Activated naive CD8-positive, alpha-beta T cell treated with anti-CD3 and anti-CD28 coated beads, Interleukin-2, amount 10 ng/mL, durations not matched to agents 7 days and 5 days (primary cell): ENCODE measurements at places on chromosomes 2 and 18. TPM values are rescaled to one million over a fixed set of nuclear protein-coding genes. Genes with fewer than 3 reads are reported as not detected.

DNA sequence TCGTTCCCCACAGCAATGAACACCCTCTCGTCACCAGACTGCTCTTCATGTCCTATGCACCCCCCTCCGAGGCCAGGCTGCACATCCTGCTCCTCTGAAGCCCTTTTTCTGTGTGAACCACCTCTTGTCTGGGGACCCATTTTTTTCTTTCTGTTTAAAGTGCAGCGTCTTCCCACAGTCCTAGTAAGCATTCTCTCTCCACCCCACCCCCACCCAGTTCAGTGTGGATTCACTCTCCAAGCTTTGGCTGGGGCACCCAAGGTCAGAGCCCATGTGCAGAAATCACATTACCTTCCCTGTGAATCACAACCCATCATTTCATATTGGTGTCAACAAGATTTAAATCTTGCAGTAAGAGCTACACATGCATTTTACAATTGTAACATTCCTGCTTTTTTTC lies 26.4 kb upstream of the PKDCC start:
- DNase-seq = no peak

PRLH gene
- total RNA-seq = not detected

TNS1 gene
- total RNA-seq = 15.1 TPM

VIT gene
- total RNA-seq = not detected

PROKR1 gene
- not detected for total RNA-seq

CPLX4 gene
- not detected for total RNA-seq

- no peak for DNase-seq
Measured at GRCh38 chr2:206597717-206598218, 44.5 kb upstream of the FAM237A start.

KCTD1 gene
- total RNA-seq = 4.1 TPM

TMEM178A gene
- total RNA-seq = 0.23 TPM

IL36G gene
- total RNA-seq = not detected

DNA sequence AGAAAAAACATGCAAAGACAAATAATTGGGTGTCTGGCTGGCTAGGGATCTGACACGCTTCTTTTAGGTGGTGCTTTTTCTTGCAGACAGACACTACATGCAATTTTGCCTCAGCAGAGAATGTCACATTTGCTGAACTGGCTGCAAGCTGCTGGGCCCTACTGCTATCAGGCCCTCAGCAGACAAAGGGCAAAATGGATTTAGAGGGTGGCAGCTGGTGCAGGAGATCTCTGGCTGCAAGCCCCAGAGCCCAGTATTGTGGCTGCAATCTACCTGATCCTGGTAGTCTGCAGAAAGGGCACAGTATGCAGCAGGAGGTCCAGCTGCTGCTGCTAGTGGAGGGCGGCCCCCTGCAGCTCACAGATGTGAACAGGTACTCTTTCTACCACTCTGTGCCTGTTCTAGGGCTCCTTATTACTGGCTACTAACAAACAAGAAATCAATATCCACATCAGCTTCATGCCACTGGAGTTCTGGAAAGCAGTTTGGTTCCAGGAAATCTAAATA lies 796.7 kb upstream of the CELF4 start:
- DNase-seq = no peak

ATP5F1A gene
- 285 TPM for total RNA-seq

DNA sequence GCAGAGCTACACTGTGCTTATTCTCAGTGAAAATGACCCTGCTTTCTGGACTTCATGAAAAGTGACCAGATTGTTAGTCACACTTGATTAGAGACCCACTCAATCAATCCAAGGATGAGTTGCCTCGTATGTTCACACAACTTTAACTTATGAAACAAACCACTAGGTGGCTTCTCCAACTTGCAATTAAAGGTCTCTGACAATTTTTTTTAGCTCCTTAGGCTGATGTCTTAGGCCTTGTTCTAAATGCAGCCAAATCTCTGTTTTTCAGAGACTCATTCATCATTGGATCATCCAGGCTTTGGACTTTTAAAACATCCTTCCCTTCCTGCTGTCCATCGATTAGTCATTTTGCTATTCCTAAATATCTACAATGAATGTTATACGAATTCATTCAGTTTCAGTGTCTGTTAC lies 63.4 kb downstream of the MREG start:
- no peak for DNase-seq

DNA sequence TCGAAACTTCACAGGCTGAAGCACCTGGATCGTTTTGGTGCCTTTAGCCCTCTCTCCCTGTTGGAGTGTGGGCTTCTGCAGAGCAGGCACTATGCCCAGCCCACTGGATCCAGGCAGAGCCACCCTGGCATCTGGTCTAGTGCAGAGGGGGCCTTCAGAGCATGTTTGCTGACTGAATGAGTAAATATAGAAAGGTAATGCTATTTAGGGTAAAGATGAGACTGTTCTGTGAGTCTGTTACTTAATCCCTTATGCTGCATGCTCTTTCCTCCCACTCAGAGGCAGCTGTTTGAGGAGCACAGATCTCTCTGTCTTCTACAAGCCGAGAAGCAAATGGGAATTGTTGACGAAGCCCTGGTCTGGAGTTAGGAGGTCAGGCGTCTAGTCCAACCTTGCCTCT lies 130.2 kb downstream of the RGPD3 start:
- DNase-seq = no peak

GRCh38 chr2:109255654-109256053 lies 126.6 kb downstream of the SH3RF3 start:
- DNase-seq = no peak

DNA sequence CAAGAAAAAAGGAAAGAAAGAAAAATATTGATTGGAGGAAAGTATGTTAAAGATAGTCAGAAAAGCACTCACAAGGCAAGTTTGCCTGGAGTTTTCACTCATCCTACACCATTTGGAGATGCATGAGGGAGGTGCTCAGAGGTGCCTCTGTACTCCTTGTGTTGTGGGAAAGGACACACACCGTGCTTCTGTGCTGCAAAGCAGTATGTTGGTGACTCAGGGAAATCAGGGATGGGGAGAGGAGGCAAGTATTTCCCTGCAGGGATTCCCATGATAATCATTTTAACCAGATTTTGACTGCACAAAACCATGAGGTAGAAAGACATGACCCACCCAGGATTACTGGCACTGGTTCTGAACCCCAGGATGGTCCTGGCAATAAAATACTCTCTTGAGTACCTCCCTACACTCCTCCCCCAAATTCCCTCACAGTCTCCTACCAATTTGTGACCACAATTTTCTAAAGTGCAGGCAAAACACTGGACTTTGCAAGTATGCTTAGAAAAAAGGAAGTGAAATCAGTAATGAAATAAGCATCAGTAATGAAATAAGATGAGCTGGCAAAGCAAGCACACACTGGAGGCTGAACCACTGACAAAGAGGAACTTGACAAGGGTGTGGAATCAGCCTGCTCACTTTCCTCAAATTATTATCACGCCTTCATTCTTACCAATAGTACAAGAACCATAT lies 155.5 kb upstream of the ACVR2A start:
- DNase-seq = no peak

GRCh38 chr18:78619854-78620253 lies 359.8 kb upstream of the SALL3 start:
- no peak for DNase-seq

IL1R1 gene
- 0.11 TPM for total RNA-seq

DNA sequence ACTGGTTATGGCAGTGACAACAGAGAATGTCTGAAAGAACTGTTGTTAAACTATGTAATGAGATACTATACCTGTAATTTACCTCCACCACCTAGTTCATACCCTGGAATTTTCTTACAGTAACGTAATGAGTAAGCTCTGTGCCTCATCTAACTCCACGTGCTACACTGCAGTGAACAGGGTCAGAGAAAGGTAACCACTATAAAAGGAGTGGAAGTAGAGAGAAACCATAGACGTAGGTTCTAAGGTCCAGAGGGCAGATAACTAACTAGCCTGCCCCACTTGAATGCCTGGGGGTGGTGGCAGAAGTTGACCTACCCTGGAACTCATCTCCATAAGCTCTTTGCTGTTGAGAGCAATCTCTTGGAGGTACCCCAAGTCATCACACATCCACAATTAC lies 32.0 kb upstream of the B4GALT6 start:
- DNase-seq = no peak

CPO gene
- not detected for total RNA-seq

GRCh38 chr2:73268830-73269685 lies 15.2 kb downstream of the FBXO41 start:
- DNase-seq = peak; percentile 84

TWIST2 gene
- not detected for total RNA-seq

DNA sequence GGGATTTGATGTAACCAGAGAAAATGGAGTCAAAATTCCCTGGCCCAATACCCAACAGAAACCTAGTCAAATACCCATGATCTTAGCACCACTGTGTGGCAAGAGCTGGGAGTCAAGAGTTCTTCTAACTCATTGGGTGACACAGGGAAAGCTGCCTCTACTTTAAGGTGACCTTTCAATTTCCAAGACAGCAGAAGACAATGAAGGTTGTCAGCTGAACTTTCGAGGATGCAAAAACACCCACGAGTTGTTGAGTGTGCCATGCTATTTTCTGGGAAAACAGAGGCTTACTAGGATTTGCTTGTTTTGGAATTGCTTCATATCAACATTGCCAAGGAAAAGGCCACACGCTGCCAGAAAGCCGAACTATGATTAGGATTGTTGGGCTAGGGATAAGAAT lies 61.6 kb upstream of the CYRIA start:
- DNase-seq = no peak

- DNase-seq = no peak
Measured at GRCh38 chr2:212694398-212694797, 155.8 kb upstream of the ERBB4 start.

DNA sequence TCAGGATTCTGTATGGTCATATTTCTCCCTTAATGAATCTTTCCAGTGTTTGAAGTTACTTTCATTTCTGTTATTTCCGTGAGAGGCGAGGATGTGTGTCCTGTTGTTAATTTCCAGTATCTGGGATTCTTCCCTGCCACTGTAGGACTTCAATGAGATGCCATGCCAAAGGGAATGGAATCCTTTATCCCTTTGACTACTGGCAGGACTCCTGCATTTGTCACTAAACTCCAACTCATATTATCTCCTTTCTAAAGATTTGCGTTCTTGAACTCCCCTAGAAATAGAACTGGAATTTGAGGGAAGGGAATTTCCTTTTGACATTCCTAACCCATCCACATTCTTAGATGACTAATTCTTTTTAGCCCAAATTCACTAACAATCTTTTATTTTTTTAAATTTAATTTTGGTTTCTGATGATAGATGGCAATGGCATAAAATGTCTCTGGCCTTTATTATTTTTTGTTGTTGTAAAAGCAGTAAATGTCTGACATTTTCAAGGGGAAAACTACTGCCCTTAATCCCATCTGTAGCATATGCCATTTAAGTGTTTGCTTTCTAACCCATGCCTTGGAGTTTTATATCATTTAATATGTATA lies 87.8 kb upstream of the EML6 start:
- no peak for DNase-seq

CCDC74B gene
- 1.2 TPM for total RNA-seq

DNA sequence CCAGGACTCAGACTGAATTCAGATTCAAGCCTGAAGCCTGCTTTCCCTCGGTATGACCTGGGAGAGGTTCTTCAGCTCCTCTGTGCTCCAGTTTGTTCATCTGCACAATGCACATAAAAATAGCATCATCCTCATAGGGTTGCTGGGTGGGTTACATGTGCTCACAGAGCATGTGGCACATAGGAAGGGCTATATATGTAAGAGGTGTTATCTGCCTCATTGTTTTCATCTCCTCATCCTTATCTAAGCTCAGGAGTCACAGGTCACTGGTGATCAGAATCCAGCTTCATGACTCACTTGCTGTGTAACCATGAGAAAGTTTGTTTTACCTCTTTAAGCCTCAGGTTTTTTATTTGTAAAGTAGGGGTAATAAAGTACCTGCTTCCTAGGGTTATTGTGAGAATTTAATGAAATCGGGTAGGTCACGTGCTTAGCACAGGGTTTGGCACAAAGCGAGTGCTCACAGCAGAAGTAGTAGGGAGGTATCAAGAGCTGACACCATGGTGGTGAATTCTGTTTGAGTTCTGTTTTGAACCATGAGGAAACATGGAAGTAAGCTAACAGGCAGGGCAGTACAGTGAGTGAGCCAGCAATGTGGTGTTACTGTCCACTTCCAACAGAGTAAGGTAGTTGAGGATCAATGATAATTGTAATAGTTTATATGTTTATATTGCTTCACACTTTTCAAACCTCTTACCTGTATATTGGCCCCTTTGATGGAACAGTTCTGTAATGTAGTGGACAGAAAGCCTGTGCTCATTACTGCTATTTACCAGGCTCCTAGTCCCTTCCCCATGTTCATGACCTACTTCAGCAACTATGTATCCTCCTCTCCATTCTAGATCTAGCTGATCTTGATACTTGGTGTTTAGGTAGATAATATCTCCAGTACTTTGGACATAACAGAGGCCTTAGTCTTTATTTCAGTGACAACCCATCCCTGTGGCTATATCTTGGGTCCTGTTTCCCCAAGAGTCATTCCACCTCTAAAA lies 141.4 kb upstream of the LTBP1 start:
- no peak for DNase-seq

DNA sequence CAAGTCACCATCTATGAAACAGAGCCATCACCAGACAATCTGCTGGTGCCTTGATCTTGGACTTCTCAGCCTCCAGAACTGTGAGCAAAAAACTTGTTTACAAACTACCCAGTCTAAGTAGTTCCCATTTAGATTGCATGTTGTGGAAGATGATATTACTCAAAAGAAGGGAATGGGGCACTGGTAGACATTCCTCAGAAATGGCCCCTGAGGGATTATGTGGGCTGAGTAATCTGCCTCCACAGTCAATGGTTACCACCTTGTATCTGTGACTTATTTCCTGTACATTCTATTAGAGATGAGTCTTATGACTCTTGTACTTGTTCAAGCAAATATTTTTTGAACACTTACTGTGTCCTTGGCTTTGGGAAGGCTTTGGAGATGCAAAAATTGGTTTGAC lies 160.4 kb downstream of the NUP35 start:
- no peak for DNase-seq

- DNase-seq = no peak
Measured at GRCh38 chr2:6832596-6833299, 33.0 kb downstream of the CMPK2 start.
